ENCODE measurements at places on chromosomes 6 and 20. TPM values are rescaled to one million over a fixed set of nuclear protein-coding genes. Genes with fewer than 3 reads are reported as not detected.

GRCh38 chr6:53724501-53724900 lies 58.9 kb upstream of the KLHL31 start:
- ATAC-seq, result no peak

DNA sequence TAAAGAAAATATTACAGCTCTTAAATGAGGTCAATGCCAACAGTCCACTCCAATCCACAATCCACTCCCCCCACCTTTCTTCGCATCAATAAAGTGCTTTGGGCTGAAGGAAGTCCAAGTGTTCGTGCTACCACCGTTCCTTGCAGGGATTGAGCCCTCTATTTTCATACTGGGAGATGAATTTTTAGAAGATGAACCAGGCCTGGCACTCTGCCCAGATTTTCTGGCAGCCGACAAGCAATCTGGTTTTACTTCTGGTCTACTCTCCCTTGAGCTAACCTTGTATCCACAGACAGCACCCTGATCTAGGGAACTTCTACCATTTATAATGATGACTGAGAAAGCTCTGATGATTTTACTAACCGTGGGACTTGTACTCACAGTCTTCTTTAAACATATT lies 72.3 kb downstream of the BTBD9 start:
- no peak for ATAC-seq

DNA sequence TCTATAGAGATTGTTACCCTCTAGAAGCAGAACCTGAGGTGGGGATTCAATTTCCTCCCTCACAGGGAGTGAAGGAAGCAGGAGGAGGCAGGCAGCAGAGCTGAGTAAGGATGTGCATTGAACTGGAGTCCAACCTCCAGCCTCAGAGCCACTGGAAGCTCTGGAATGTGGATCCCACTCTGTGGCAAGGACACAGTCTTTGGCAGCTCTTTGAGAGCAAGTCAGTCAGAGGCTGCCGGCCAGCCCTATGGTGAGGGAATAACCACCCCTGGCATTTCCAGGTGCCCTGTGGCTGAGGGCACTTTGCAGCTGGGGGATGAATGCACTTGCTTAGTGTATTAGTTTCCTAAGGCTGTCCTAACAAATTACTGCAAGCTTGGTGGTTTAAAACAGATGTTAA lies 37.2 kb downstream of the EBF4 start:
- ATAC-seq, result no peak

- no peak for ATAC-seq
Observed at GRCh38 chr6:144899161-144899560, 614.0 kb downstream of the UTRN start.

GRCh38 chr6:11592294-11592906 lies 54.9 kb downstream of the TMEM170B start:
- no peak for ATAC-seq

GRCh38 chr20:24894967-24895366 lies 54.1 kb upstream of the CST7 start:
- ATAC-seq, result no peak

DNA sequence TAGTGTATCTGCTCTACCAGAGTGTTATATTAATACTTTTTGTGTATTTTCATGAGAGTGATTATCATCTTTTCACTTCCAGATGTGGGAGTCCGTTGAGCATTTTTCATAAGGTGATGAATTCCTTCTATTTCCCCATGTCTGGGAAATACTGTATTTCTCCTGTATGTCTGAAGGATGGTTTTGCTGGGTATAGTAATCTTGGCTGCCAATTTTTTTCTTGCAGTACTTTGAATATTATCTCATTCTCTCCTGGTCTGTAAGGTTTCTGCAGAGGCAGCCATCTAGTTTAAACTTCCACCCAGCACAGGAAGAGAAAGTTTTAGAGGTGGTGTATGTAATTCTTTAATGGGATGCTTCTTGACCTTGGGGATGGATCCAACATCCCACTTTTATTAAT lies 15.4 kb upstream of the DYNLRB1 start:
- no peak for ATAC-seq

- no peak for ATAC-seq
Observed at GRCh38 chr6:144867761-144868160, 582.6 kb downstream of the UTRN start.

RBBP8NL gene
- not detected for total RNA-seq

TAGAP gene
- 0.14 TPM for total RNA-seq

UBD gene
- not detected for total RNA-seq

ULBP2 gene
- total RNA-seq, result 8.3 TPM

BPIFA1 gene
- not detected for total RNA-seq
